ENCODE measurements at places on chromosomes 6 and 20.

DNA sequence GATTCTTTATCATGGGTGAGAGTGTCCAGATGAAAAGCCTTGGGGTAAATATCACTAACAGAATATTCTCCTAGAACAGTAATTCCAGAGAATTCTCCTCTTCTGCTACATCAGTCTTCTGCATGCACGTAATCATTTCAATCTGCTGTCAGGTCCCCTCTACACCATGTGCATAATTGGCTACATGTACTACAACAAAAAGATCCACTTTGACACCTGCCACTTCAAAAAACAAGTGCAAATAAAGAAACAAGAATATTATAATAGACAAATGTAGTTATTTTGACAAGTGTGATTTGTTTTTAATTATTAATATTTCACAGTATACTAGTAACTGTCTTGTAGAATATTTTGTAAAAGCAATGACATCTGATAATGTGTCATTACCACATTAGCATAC is 154.2 kb downstream of the SAMD5 start:
- DNase-seq = no peak

DNA sequence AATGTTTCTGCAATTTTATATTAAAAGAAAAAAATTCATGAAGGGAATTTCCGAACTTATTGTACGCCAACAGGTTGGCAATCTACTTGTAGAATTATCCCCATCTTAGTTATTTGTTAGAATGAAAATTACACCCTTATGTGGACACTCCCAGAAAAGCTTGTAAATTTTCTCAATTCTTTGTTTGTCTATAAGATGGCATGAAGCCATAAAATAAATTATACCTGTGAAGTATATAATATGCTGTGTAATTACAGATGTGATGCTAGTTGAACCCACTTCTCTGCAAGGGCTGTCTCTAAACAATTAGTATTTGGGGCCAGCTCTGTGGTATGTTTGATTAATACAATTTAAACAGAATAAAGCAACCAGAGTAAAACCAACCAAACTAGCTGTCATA is 52.1 kb upstream of the DSP start:
- DNase-seq = no peak

GRCh38 chr6:143964674-143965081 is 43.4 kb downstream of the PLAGL1 start:
- DNase-seq = no peak

GRCh38 chr20:63652192-63652980 is 838 bp downstream of the STMN3 start:
- DNase-seq = no peak

DNA sequence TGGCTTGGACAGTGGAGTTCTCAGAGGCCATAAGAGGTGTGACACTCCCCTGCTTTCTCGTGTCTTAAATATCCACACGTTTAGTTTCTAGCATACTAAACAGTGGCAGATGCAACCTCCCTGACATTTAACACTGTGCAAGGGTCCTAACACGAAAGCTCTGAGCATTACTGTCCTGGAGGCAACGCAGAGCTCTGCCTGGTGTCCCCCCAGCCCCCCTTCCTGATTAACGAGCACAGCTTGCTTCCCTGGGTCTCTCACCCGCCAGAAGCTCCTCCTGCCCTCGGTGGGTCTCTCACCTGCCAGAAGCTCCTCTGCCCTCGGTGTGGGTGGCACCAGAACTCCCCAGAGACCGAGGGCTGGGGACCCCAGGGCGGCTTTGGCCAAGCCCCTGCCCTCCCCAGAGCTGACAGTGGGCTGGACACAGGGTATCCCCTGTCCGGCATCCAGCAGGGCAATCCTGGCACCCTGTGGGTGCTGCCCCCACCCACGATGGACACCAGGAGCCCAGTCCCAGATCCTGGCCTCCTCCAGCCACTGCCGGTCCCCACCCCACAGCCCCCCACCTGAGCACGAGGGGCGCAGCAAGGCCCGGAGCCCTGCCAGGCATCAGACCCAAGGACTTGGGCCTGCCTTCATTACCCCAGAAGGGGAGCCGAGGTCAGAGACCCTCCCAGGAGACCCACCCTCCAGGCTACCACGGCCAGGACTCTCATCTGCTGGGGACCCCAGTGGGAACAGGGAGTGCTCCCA is 12.4 kb upstream of the KCNQ2 start:
- no peak for DNase-seq

DNA sequence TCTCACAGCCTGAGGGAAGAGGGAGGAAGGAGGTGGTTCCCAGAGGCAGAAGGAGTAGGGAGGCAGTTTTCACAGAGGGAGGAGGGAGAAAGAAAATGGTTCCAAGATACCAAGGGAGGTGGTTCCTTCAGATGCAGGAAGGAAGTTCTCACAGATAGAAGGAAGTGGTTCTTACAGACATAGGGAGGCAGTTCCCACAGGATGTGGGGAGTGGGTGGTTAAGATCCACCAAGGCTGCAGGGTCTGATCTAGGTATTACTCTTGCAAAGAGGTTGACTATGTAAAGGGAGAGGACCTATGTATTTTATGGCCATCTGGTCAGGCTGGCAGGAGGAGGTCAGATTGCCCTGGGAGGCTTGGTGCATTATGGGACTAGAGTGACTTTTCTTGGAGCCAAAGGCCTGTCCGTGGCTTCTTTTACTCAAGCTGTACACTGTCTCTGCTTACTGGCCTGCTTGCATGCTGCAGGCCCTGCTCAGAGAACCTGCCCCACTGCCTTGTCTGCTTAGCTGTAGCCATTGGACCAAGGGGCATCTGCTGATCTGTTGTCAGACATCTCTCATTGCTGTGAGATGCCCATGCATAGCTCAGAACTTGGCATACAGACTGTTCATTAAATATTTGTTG is 283.7 kb downstream of the DHX35 start:
- DNase-seq = no peak

DNA sequence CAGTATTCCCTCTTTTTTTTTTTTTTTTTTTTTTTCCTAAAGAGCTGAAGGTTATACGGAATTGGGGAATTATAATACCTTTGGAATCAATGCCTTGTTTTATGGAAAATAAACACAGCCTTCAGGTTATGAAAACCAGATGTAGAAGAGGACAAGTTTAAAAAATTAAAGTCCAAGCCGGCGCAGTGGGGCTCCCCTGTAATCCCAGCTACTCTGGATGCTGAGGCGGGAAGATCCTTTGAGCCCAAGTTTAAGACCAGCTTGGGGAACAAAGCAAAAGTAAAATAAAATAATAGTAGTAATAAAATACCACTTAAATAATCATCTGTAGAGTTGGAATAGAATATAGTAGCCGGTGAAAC is 57.3 kb downstream of the TRIM38 start:
- no peak for DNase-seq

DNA sequence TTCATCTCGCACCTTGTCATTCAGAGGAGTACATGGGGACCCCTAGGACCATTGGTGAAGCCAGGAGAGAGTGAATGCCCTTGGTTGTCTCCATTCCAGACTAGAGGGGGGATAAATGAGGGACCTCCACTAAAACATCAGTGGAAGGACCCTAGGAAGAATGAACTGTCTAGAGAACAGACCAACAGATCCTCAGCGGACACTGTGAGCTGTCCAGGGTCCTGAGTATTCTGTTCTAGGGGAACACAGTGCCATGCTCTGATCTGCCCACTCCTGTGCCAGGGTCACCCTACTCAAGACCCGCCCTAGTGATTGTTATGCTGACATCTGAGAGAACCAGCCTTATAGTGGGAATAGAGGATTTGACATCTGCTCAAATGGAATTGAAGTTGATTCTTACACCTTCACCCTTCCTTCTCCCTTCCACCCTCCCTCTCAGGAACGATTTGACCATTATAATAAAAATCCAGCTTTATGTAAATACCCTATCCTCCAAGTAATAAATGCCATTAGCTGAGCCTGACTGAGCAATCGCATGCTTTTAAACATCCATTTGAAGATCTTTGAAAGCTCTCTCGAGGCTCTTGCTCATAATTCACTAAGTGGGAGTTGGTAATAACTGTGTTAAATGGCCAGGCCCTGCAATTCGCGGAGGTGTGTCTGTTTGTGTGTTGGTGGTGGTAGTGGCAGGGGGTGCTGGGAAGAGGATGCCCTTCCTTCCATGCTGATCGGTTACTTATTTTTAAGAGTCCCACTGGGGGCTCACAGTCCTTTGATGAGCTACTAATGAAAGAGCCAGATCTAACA is 43.6 kb upstream of the SLC32A1 start:
- DNase-seq = no peak

GRCh38 chr20:33744773-33745385 is 13.1 kb downstream of the ZNF341 start:
- no peak for DNase-seq

- no peak for DNase-seq
Measured at GRCh38 chr6:84809455-84809854, 45.1 kb upstream of the TBX18 start.

GRCh38 chr20:10423735-10424134 is 10.3 kb downstream of the MKKS start:
- no peak for DNase-seq

- DNase-seq = no peak
Measured at GRCh38 chr20:60204601-60205000, 246.4 kb downstream of the CDH26 start.

DNA sequence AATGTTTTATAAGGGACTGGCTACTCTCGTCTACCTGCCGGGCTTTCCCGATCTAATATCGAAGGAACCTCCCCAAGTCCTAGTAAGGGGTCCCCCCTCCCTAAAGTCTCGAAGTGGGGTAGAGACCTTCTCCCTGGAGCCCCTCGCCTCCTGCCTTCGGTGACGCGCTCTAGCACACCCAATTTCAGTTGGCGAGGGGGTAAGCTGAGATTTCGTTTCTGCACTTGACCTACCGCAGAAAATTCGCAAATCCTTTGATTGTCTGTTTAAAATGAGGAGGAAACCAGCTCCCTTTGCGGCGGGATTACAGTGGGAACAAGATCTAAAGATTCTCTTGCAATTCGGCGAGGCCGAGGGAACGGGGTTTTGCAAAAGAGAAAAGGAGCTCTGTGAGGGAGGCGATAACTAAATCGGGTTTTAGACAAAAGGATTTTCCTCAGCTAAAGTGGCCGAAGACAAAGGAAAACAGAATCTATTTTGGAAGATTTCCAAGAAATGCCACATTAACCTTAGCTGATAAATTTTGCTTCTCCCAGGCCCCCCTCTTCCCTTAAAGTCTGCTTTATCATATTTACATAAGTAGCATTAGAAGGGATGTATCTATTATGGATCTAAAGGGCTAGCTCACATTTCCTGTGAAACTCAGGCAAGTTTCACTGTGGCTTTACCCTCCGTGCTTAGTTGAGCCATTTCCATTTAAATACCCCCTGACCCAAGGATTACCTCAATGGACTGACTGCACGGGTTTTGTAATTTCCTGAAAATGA is 8.4 kb downstream of the SIM1 start:
- no peak for DNase-seq

DNA sequence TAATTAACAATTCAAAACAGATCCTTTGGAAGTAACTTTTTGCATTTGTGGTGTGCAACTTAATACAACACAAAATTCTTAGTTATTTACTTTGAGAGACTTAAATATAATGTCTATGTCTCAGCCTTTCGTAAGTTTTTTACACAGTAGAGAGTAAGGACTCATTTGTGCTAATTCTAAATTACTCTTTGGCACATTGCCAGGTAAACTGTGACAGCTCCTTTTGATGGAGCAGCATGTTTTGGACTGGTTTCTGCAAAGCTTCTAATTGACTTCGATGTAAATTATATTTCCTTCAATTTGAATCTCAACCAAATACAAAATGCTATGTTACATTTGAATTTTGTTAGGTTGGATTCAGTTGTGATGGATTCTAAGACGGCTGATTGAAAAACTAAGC is 450.7 kb upstream of the OPRM1 start:
- DNase-seq = no peak

GRCh38 chr20:41165001-41165882 is 27.9 kb downstream of the PLCG1 start:
- no peak for DNase-seq

GRCh38 chr20:43539975-43540672 is 18.7 kb upstream of the SGK2 start:
- DNase-seq = no peak

GRCh38 chr6:83517500-83517899 is 5.2 kb downstream of the PRSS35 start:
- no peak for DNase-seq

- no peak for DNase-seq
Measured at GRCh38 chr6:3422435-3423070, 34.3 kb downstream of the SLC22A23 start.

- no peak for DNase-seq
Measured at GRCh38 chr6:33490621-33491020, 36.2 kb downstream of the ZBTB9 start.

GRCh38 chr6:28525496-28526039 is at the start of gene GPX5:
Gene GPX5, plus strand, starts transcription at chr6:28525881. Its CDS starts 133 bp downstream, at chr6:28526014.
- DNase-seq = no peak

GRCh38 chr6:1767481-1768246 is 157.9 kb downstream of the FOXC1 start:
- no peak for DNase-seq

GRCh38 chr6:11380969-11381744 is 148.7 kb upstream of the NEDD9 start:
- DNase-seq = no peak

DNA sequence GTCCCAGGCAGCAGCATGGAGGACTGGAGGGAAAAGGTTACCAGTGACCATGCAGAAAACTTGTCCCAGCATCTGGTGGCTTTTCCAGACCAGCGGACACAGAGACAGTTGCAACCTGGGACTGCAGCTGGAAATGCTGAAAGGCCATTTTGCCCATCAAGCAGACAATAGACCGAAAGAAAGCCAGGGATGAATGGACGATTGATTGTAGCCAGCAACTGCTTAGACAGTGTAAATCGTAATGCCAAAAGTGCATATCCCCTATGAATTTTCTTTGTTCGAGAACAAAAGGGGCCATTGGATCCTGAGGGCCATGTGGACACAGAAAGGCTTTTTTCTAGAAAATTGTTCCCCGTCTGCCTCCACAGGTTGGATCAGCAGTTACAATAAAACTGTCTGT is 115.7 kb downstream of the MBOAT1 start:
- DNase-seq = no peak

DNA sequence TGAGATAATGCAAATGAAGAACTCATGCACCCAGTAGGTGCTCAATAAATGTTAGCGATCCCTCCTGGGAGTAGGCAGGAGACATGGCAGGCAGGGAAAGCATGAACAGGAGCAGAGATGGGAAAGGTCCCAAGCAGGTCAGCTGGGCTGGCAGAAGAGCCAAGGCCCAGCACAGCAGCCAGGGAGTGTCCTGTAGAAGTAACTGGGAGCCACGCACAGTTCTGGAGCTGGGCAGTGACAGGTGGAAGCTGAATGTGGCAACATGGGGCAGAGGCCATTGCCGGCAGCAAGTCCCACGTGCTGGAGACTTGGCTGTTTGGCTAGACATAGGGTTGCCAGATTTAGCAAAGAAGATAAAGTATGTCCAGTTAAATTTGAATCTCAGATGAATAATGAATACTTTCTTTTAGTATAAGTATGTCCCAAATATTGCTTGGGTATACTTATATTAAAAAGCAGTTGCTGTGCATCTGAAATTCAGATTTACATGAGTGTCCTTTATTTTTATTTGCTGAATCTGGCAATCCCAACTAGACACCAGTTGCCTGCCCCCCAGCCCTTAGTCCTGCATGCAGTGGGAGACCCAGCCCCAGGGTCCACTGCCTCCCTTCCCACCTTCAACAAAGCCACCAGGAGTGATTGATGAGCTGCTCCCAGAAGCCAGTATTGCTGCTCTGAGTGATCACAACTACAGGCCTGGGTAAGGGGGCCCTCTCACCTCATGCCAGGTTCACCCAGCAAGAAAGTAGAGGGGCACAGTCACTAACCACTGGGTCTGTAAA is 3.7 kb upstream of the LPIN3 start:
- no peak for DNase-seq

- DNase-seq = no peak
Measured at GRCh38 chr20:13173201-13173600, 47.9 kb upstream of the ISM1 start.

- DNase-seq = no peak
Measured at GRCh38 chr6:36436466-36436865, 6.2 kb downstream of the PXT1 start.

- no peak for DNase-seq
Measured at GRCh38 chr6:100347901-100348550, 116.7 kb downstream of the SIM1 start.
